ENCODE measurements at places on chromosomes 12 and 14. TPM values are rescaled to one million over a fixed set of nuclear protein-coding genes. Genes with fewer than 3 reads are reported as not detected.

Gene DHH
- total RNA-seq = 0.66 TPM

Gene KRT71
- total RNA-seq = not detected

Gene WNT1
- not detected for total RNA-seq

Gene AGAP2
- total RNA-seq = 6.5 TPM

Gene ACRBP
- total RNA-seq = 5.2 TPM

Gene PTPRB
- 68.8 TPM for total RNA-seq

Gene AICDA
- total RNA-seq = 1.3 TPM

Gene C1R
- 148 TPM for total RNA-seq

Gene SERPINA3
- 59.3 TPM for total RNA-seq

Gene NTN4
- total RNA-seq = 106 TPM

Gene FAM181A
- 1.6 TPM for total RNA-seq

Gene PRH2
- 0.63 TPM for total RNA-seq

Gene ESRRB
- not detected for total RNA-seq

Gene PPFIA2
- 7.3 TPM for total RNA-seq

Gene NRXN3
- 7.1 TPM for total RNA-seq
